ENCODE measurements at places on chromosomes 7 and 10. TPM values are rescaled to one million over a fixed set of nuclear protein-coding genes. Genes with fewer than 3 reads are reported as not detected.

UTF1 gene
- polyA plus RNA-seq: not detected

IDI1 gene
- polyA plus RNA-seq: 34.8 TPM

TRPV5 gene
- polyA plus RNA-seq: 0.31 TPM

CLRN3 gene
- not detected for polyA plus RNA-seq

SLC16A9 gene
- polyA plus RNA-seq: 3.4 TPM
